ENCODE measurements at places on chromosomes 5 and 9. TPM values are rescaled to one million over a fixed set of nuclear protein-coding genes. Genes with fewer than 3 reads are reported as not detected.

- H3K36me3 ChIP-seq: no peaks in the 10 kb centered on the region
- no peak overlapping the region for H3K4me3 ChIP-seq
- H3K4me1 ChIP-seq: peaks cover 17% of the 10 kb centered on the region
- H3K27me3 ChIP-seq: no peaks in the 10 kb centered on the region
- H3K27ac ChIP-seq: no peak overlapping the region
These were observed 139.8 kb downstream of the APBA1 start for GRCh38 chr9:69532396-69532795.

DNA sequence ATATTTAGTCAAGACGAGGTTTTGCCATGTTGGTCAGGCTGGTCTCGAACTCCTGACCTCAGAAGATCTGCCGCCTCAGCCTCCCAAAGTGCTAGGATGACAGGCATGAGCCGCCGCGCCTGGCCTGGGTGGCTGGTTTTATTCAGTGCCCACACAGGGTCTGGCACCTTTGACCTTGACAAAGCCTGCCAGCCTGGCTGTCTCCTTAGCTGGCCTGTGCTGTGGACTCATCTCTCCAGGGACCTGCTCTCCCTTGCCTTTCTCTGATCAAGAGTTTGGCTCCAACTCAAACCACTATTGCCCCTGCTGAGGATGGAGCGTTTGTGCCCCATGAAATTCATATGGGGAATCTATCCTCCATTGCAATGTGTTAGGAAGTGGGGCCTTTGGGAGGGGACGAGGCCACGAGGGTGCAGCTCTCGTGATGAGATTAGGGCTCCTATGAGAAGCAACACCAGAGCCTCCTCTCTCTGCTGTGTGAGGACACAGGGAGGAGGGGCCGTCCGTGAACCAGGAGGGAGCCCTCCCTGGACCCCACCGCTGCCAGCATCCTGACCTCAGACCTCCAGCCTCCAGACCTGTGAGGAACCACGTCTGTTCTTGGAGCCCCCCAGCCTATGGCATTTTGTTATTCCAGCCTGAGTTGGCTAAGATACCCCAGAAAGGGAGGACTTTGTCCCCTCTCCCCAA lies 45.0 kb downstream of the MRPL36 start:
- H3K27ac ChIP-seq: no peak overlapping the region
- no peak for DNase-seq
- H3K4me1 ChIP-seq: peaks cover 11% of the 10 kb centered on the region
- H3K36me3 ChIP-seq: no peaks in the 10 kb centered on the region
- no peak overlapping the region for H3K4me3 ChIP-seq

- DNase-seq: peak; percentile 74
- H3K4me1 ChIP-seq: peaks cover 49% of the 10 kb centered on the region
- H3K27ac ChIP-seq: peak overlapping the region; percentile 82
- H3K4me3 ChIP-seq: peak overlapping the region; percentile 76
- H3K27me3 ChIP-seq: no peaks in the 10 kb centered on the region
These were observed 885 bp downstream of the MPDZ start for GRCh38 chr9:13278368-13279246.

- H3K4me1 ChIP-seq: peaks cover 36% of the 10 kb centered on the region
- no peaks in the 10 kb centered on the region for H3K36me3 ChIP-seq
- peak; percentile 43 for DNase-seq
- H3K27me3 ChIP-seq: no peaks in the 10 kb centered on the region
- peak overlapping the region; percentile 83 for H3K27ac ChIP-seq
These were observed 61.3 kb downstream of the BOD1 start for GRCh38 chr5:173554989-173555705.

DNA sequence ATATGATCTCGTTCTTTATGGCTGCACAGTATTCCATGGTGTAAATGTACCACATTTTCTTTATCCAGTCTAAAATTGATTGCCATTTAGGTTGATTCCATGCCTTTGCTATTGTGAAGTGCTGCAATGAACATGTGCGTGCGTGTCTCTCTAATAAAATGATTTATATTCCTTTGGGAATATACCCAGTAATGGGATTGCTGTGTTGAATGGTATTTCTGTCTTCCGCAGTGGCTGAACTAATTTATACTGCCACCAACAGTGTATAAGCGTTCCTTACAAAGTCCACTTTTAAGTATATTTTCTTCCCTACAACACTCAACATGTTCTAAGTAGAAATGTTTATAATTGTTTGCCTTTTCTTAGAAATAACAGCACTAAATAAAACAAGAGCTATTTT lies 521.9 kb downstream of the DTWD2 start:
- H3K36me3 ChIP-seq: no peaks in the 10 kb centered on the region
- H3K27me3 ChIP-seq: no peaks in the 10 kb centered on the region
- H3K27ac ChIP-seq: no peak overlapping the region
- no peak for DNase-seq
- no peak overlapping the region for H3K4me3 ChIP-seq
- H3K4me1 ChIP-seq: peaks cover 3% of the 10 kb centered on the region

DNA sequence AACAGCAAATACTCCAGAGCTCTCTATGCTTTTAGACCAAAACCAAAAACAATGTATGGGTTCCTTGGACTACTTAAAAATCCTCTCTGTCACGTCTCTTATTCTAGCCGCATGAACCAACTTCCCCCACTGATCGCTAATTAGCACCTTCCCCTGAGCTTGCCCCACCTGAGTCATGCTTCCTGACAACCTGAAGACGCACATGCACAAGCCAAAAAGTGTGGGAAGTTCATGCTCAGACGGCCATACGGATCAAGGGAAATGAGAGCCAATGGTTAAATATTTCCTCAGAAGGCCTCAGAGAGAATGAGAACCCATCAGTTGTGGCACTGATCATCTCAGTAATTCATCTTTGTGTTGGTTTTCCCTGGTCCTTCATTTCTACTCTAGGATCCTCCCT lies 199.7 kb downstream of the BNC2 start:
- DNase-seq: no peak
- no peaks in the 10 kb centered on the region for H3K36me3 ChIP-seq
- no peaks in the 10 kb centered on the region for H3K4me1 ChIP-seq
- no peak overlapping the region for H3K27ac ChIP-seq

- H3K27ac ChIP-seq: no peak overlapping the region
- H3K36me3 ChIP-seq: no peaks in the 10 kb centered on the region
- H3K4me1 ChIP-seq: peaks cover 16% of the 10 kb centered on the region
These were observed 98.3 kb downstream of the F2RL2 start for GRCh38 chr5:76524868-76525267.

GRCh38 chr5:30765227-30765626 lies 428.3 kb upstream of the CDH6 start:
- H3K27me3 ChIP-seq: no peaks in the 10 kb centered on the region
- DNase-seq: no peak
- H3K4me1 ChIP-seq: no peaks in the 10 kb centered on the region
- no peaks in the 10 kb centered on the region for H3K36me3 ChIP-seq
- H3K27ac ChIP-seq: no peak overlapping the region

DBH gene
- total RNA-seq: not detected

GABRA6 gene
- total RNA-seq: not detected

SLC6A19 gene
- total RNA-seq: not detected

ZER1 gene
- 14.7 TPM for total RNA-seq

GGTA1 gene
- not detected for total RNA-seq

ALAD gene
- 20.8 TPM for total RNA-seq
